ENCODE measurements at places on chromosomes 2 and 18.

GRCh38 chr2:110794951-110795350 lies 62.6 kb downstream of the ACOXL start:
- DNase-seq: no peak

GRCh38 chr2:156311976-156312375 lies 20.5 kb downstream of the NR4A2 start:
- no peak for DNase-seq

DNA sequence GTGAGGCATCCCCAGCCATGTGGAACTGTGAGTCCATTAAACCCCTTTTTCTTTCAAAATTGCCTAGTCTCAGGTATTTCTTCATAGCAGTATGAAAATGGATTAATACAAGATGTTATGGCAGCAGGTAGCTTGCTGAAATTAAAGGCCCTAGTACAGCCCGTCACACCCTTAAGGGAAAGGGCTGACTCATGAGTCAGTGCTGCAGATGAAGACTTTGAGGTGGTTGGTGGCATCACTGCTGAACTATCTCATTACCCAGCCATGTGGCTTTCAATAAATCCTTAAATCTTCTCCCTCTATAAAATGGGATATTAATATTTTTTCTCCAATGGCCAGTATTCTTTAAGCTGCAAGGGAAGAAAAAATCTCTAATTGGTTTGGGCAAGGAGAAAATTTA lies 226.1 kb upstream of the CCDC68 start:
- no peak for DNase-seq

DNA sequence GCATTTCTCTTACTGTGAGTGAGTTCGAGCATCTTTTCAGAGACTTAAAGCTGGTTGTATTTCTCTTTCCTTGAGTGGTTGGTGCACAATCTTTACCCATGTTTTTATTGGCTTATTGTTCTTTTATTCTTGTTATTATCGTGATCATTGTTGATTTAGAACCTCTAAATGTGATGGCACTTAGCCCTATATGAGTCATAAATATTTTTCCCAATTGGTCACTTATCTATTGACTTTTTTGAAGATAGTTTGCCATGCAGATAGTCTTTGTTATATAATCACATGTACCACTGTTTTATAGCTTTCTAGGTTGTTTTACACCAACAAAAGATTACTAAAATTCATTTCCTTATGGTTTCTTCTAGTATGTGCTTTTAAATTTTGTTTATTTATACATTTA lies 141.6 kb upstream of the MSH6 start:
- no peak for DNase-seq

GRCh38 chr2:119316066-119316465 lies 50.6 kb downstream of the C2orf76 start:
- DNase-seq: no peak

DNA sequence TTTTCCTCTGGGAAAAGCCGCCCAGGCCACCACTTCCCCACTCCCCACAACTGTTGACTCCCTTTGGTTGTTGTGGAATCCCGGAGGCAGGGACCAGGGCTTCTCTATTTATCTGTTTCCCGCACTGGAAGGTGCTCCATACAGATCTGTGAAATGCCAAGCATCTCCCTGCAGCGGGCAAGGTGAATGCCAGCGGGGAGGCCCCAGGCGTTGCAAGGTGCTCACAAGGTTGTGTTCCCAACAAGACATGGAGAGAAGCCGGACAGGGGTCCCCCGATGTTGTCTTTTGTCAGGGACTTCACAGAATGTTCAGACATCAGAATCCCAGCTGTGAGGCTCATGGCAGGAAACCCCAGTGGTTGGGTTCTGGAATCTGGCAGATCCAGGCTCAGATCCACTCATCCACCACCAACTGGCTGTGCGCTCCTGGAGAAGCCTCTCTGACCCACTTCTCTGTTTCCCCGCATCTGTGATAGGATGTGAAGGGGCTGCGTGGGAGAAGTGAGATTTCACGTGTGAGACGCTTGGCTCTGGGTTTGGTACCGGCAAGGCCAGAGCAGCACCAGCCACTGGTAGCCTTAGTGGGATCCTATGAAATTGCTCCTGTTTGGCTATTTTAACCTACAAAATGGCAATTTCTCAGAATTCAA lies 8.6 kb upstream of the NEU2 start:
- no peak for DNase-seq

DNA sequence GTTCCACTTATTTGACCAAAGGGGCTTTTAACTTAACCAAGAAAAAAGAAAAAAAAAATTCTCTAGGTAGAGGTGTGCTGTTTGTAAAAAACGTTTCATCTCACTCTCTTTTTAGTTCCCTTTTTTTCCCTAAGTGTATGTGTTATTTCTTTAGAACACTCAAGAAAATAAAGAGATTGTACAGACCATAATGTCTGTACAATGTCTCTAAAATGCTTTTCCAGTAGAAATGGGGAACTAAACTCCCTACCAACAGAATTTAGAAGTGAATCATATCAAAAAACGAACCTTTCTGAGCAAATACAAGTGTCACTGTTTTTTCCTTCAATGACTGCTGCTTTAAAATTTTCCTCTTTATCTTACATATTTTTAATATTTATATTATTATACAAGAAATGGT lies 72.0 kb downstream of the CDH7 start:
- DNase-seq: no peak

DNA sequence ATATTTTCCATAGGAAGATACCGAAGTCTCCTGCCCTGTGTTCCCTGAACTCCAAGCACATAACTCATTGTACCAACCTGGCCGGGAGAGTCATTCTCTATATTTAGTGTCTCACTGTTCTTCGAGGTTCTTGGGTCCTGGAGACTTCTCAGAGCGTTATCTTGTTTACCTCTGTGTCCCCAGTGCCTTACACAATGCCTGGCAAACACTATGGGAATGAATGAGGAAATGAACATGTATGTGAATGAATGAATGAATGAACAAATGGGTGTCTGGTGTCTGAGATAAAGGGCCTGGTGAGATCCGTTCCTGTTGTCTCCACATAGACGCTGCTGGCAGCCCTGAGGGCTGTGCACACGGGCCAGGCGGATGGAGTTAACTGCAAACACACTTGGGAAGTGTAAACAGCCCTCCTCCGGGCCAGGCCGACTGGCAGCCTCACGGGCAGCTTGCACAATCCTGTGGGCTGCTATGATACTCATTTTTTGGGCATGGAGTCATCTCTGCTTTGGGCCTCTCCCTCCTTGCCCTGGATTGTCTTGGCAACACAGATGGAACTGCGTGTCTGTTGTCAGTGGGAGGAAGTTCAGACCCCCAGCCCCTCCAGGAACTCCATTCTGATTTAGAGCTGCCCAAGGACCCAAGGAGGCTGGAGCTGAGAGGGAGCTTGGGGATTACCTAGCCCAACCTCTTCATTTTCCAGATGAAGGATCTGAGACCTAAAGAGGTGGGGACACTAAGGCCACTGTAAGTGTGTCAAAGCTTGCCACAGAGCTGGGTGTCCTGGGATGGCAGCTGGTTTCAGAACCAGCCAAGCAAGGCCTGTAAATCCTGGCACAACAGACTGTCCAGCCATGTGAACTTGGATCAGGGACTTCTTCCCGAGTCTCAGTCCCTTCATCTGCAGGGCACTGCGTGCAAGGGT lies 124.4 kb downstream of the INHBB start:
- DNase-seq: no peak

DNA sequence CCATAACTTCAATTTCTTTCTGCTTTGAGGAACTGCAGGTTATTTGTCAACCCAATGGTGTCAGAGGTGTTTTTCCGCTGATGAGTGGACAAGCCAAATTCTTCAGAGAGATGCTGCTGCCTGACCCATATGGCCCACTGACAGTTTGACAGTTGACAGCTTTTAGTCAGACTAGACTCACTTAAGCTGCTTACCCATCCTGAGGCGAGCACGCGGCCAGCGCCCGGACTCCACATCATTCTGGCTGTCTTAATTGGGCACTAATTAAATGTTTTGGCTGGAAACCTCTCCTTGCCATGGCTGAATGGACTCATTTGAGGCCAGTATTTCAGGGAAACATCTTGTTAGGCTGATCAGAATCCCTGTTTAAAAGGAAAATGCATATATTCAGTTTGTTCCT lies 316.1 kb upstream of the FANCL start:
- no peak for DNase-seq

DNA sequence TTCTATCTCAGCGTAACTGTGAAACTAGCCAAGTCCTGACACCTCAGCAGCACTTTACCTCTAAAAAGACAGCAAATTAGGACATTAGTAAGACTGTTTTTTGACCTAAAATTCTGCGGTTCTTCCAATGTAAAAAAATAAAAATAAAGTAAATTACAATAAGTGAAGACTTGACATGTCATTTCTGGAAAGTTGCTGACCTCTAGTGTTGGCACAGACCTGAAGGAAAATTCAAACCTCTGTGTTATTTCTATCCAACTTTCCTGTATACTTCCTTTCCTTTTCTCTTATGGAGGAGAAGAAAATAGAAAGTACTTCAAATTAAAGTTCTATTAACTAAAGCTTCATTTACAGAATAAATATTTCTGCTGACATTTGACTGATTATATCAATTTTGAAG lies 110.6 kb downstream of the TMEM182 start:
- no peak for DNase-seq

DNA sequence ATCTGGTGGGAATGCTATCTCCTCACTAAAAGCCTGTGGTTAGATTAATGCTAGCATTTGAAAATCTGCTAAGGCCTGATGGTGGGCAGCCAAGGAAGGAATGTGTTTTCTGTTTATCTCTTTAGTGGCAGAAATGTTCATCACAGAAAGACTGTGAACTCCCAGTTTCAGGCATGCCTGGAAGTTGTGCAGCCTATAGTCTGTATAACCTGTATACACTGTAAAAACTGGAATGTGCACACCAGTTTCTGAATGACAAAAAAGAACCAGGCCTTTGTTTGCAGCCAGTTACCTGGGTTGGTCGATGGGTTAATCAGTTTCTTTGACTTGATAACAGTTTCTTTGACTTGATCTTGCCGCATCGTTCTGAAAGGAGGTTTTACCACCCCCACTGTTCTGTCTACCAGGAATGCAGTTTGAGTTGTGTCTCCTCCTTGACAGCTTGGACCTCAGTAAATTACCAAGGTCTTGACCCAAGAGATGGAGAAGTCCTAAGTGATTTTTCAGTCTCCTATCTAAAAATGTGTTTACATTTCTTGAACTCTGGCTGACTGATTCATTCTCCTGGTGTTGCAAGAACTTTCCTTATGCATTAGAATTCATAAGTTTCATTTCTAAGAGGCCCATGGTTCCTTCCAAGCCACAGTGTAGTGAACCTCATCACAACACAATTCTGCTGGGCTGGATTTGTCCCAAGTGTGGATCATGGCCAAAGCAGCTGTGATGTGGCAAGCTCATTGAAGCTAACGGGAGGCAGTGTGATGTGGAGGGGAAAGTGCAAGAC lies 62.2 kb downstream of the KIAA2012 start:
- no peak for DNase-seq

DNA sequence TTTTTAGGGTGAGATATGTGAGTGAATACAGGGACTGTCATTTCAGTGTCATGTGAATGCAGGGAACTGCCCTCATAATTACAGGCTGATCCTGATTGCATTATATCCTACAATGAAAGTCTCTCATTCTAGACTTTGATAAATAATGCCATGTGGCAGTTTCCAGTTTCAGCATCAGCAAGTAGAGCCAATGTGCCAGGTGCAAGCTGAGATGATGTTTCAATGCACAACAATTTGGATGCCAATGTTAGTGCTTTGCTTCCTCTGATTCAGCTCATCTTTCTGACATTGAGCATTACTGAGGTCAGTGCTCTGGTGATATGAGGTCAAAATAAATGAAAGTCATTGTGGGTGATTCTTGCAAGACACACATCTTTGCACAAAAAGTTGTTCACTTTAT lies 63.7 kb upstream of the TFPI start:
- DNase-seq: no peak

DNA sequence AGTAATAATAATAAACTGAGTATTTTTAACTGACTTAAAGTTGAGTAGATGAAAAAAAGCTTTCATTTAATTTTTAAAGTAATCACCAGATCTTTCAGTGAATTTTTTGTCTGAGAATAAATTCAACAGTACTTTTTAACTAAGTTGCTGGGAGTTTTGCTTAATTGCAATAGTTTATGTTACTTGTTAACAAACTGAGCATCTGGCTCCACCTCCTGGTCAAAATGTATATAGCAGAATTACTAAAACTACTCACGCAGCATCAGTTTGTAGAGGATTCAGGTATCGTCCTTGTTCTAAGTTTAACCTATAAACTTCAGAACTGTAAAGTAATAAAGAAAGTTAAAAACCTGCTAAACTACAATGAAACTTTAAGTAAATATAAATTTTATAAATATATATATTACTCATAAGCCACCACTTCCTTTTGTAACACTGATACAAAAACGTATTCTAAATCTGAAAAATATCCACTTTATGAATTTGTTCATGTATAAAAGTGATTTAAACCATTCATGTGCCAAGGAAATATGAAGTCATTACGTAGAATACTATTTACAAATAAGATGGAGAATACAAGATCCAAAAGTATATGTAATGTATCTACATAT lies 21.3 kb downstream of the NOL10 start:
- DNase-seq: peak; percentile 8

DNA sequence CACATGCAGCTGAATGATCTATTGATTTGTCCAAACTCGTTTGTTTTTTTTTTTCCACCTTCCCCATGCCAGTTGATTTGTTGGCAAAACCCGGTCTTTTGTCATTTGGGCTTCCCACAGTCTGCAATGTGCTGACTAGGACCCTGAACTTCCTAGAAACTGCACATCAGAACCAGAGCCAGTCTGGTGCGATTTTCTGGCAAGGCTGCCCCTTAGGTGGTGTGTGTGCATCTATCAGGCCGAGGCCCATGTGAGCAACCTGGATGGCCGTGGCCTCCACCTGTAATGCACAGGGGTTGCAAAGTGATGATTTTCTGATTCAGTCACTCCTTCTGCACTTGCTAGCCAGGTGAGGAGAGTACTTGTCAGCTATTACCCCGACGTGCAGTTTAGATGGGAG lies 47.8 kb downstream of the NCK2 start:
- no peak for DNase-seq

DNA sequence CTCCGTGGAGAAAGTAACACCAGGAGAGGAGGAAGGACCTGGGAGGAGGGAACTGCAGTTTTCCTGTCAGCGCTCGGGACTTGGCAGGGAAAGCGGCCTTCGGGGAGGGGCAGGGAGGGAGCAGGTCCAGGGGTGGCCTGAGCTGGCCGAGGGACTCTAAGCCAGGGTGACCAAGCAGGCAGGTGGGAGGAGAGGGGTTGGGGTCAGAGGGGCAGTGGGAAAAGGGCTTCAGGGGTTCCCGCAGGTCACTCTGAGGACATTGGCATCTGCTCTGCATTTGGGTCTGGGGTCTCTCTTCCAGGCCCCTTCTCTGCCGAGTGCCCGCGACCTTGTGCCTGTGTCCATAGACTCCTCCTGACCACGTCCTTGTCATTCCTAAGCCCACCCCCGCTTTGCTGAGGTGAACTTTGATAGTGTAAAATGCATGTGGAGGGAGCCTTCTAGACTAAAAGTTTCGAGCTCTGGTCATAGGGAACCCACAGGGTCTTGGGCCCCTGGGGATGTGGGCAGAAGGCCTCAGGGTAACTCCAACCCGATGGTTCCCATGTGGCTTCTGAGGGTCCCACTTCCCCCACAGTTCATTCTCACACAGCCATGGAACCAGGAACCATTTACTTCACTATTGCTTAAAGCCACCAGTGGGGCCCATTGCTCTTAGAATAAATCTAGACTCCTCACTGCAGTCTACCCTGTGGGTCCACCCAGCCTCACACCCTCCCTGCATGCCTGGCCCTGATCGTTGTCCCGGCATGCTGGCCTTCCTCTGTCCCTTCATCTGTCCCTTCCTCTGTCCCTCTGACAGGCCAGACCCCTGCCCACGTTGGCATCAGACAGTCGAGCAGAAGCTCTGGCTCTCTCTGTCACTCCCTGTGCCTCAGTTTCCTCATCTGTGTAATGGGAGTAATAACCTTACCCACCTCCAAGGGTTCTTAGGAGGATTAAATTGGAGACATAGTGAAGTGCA lies 229.2 kb downstream of the SEPTIN10 start:
- no peak for DNase-seq

GRCh38 chr2:235492850-235493344 lies 946 bp upstream of the AGAP1 start:
- no peak for DNase-seq

Measured in cerebellar nuclear complex (tissue), 1 donor.